ENCODE measurements at places on chromosomes 4 and X.

DNA sequence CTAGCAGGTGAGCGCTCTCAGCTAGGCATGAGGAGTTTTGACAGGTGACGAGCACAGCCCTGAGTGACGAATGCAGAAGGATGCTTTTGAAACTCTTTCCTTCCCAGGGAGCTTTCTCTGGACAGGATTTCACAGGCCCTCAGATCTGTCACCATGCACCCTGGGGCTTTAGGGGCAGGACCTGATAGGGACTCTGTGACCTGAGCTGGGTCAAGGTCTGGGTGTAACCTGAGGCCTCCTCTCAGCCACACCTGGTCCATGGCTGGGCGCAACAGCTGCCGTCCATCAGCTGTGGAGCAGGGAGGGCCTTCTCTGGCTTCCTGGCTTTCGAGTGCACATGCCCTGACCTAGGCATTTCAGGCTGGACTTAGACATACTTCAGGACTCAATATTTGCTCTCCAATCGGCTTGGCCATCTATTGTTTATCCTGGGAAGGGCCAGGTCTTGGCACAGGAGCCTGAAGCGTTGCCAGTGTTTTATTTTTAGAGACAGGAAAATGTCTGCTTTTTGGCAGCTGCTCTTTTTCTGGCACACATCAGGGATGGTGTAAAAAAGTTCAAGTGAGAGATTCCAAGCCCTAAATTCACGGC lies 56.4 kb downstream of the C4orf51 start:
- DNase-seq: no peak

GRCh38 chrX:114037515-114037914 lies 546.4 kb upstream of the HTR2C start:
- DNase-seq: no peak

- no peak for DNase-seq
Measured at GRCh38 chrX:16212024-16212423, 44.7 kb downstream of the MAGEB17 start.

DNA sequence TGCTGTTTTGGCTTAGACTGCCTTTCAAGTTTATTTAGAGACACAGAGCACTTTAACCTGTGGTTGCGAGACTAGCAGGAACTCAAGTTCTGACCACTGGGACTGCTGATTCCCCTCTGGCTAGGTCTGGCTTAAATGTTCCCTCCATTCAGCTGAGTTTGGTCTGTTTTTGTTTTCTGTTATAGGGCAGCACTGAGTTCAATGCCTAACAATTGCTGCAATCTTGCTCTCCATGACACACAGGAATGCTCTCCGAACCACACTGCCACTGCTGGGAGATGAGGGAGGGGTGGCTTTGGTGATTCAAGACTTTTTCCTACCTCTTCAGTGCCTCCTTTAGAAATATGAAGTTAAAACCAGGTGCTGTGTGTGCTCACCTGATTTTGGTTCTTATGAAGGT lies 106.3 kb upstream of the EOLA2 start:
- no peak for DNase-seq

- no peak for DNase-seq
Measured at GRCh38 chr4:100509386-100509785, 8.4 kb downstream of the EMCN start.

- no peak for DNase-seq
Measured at GRCh38 chr4:181566490-181566889, 676.7 kb upstream of the TENM3 start.

DNA sequence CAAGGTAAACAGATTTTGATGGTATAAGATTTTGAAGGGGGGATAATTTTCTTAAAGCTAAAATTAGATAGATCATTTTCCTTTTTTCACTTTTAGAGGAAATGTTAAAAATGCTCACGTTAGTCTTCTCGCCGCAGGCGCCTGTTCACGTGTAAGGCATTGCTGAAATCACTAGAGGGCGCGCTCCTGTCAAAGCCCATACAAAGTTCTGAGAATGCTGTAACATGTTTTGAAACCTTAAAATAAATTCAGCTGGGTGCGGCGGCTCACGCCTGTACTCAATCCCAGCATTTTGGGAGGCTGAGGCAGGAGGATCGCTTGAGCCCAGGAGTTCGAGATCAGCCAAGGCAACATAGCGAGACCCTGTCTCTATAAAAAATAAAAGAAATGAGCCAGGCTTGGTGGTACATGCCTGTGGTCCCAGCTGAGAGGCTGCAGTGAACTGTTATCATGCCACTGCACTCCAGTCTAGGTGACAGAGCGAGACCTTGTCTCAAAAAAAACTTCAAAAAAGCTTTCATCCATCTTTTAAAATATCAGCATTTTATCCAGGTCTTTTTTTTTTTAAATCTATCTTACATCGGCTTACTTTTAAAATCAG lies 138.0 kb downstream of the RBMX2 start:
- DNase-seq: peak; percentile 12

DNA sequence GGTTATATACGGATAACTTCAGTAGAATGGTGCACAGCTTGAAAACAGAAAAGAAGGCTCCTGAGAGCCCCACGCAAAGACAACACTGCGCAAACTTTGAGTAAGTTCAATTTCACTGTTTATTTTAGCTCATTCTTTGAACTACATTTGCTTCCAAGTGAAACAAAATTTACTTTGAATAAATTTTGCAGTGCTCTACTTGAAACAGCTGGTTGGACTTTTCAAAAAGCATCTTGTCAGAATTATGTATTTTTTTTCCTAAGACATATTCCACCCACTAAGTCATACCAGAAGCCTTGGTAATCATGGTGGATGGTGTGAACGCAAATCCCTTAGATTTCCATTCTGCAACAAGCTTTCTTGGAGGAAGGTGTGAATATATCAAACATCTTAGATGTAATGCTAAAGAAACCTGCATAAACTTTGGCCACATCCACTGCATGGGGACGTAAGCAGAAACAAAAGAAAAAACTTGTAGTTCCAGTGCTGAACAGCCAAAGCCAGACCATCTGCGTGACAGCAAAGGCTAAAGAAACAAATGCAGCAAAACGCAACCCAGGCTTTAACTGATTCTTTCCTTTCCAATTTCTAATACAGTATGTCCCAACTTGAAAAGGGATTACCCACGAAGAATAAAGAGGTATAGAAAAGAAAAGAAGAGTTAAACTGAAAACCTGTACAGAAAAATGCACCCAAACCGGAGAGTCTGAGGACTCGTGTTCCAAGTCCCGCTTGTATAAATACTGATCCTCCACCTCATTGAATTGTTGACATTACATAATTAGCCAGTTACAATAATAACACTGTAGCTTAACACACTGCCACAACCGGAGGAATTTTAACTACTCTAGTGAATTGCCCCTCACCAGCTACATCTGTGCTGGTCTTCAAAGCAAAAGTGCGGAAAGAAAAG lies 90.9 kb downstream of the SH3RF1 start:
- DNase-seq: no peak

DNA sequence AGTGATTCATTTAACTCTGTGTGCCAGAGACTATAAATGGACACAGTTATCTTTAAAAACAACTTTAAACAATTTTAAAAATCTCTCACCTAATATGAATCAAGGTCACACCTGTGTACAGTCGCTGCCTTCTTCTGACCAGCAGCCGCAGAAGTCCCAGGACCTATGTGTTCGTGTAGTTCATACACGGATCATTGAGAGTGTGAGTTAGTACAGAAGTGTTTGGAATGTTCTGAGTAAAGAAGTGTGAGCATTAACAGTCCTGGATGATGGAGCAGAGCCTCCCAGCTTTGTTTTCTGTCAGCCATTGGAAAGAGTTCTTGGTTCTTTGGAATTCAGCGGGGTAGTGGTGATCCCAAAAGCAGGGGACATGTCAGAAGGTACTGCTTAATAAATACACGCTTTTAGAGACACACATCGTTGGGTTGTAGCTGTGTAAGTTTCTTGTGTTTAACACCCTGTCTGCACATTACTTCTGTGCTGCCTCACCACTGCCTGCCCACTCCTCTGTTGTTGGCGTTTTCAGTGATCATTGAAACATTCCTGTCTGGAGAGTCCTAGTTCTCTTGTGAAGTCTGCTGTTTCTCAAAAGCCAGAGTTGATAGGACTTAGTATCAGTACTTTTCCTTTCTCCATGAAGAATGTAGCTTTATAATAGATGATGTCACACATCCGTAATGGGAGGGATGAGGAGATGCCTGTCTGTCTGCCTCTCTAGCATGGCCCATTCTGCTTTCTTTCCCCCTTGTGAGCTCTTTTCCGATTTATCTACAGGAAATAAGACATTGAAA lies 90.6 kb downstream of the PTTG2 start:
- no peak for DNase-seq

GRCh38 chr4:181646864-181647263 lies 596.3 kb upstream of the TENM3 start:
- DNase-seq: no peak

DNA sequence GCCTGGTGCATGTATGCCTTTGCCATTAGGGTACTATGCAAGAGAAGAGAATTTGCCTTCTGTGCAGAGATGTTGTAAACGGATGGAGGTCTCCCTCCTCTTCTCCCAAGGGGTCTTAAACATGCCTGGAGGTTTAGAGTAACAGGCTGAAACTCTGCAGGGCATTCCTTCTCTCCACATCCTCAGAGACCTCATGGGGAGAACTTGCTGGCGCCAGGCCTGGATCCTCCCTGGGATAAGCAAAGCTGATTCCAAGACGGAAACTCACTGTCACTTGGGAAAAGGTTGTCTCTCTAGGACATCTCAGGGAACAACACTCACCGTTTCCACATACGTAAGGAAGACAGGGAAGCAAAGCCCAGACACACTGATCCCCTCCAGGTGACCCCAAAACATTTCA lies 76.9 kb upstream of the GPM6B start:
- peak; percentile 33 for DNase-seq

DNA sequence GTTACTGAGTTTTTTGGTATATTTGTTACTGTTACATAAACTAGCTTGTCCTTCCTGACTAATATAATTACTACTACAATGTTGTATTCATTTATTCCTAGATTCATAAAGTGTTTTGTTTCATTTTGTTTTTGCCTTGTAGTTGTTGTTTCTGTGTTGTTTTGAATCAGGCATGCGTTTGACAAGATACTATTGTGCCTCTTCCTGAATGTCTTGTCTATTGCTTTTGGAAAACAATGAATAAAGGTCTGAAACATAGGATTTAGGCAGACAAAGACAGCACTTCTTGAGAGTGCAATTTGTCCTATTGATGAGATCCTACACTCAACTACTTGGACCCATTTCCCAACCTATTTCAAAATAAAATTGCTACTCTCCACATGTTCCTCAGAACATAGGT lies 630.4 kb upstream of the BOD1L1 start:
- no peak for DNase-seq

GRCh38 chr4:173498023-173498422 lies 32.0 kb downstream of the HAND2 start:
- no peak for DNase-seq

GRCh38 chr4:82901183-82901718 lies 716 bp downstream of the THAP9 start:
- no peak for DNase-seq

- DNase-seq: no peak
Measured at GRCh38 chr4:40546506-40546905, 83.2 kb downstream of the RBM47 start.

DNA sequence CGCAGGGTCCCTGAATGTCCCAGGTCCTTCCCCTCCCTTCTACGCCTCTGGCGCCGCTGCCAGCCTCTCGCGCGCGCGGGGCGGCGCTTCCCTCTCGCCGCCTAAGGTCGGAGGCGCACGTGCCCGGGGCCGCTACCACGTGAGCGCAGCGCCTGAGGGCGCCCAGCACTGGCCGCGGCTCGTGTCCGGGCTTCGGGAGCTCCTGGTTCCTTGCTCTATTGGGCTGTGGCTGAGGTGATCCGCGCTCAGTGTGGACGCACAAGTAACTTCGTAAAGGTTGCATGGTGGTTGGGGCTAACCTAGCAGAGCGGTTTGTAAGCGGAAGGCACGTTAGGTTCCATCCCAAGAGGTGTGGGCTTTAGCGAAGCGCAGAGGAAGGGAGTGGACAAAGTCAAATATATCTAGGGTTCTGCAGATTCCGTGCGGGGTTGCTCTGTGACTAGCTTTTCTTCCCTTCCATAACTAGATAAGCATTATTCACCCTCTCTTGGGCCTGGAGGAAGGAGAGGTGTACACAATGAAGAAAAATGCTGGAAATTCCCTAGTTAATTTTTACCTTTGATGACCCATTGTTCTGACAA lies 1.8 kb downstream of the TLL1 start:
- peak; percentile 10 for DNase-seq

GRCh38 chr4:175559126-175559525 lies 252.9 kb downstream of the GPM6A start:
- DNase-seq: no peak

GRCh38 chr4:8260656-8261111 lies 8.9 kb upstream of the HTRA3 start:
- DNase-seq: no peak

GRCh38 chr4:830601-831482 lies 4.9 kb upstream of the CPLX1 start:
- no peak for DNase-seq

GRCh38 chr4:74009307-74009706 lies 10.8 kb upstream of the CXCL5 start:
- no peak for DNase-seq

GRCh38 chrX:29496636-29497180 lies 718.7 kb upstream of the MAGEB2 start:
- DNase-seq: no peak

DNA sequence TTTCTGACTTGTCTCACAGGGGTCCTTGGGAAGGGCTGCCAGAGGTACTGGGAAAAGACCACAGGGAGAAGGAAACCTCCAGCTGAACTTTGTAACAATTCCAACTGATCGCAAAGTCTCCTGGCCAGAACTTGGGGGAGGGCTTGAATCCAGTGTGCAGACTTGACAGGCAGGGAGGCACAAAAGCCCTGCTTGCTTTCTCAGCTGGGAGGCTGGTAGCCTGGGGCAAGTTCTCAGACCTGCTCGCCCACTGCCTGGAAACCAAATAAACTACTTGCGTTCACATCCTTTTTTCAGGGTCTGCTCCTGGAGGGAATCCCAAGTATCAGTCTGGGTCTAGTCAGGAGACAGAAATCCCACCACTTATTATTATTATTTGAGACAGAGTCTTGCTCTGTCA lies 48.0 kb upstream of the CASK start:
- no peak for DNase-seq

DNA sequence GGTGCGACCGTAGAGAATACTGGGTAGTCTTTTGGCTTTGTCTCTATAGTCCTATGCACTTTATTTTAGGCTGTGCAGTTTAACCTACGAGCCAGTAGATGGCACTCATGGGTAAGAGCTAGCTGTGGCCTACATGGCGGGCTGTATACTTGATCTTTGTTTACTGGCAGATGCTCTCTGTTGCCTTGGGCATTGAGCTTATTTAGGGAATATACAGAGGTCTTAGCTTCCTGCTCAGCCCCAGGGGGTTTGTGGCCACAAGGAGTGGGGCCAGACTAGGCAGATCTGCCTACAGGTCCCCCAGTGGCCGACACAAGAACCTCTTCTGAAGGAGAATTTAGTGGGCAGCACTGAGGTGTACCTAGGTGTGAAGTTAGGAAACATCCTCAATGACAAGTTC lies 227.6 kb upstream of the HDX start:
- no peak for DNase-seq

DNA sequence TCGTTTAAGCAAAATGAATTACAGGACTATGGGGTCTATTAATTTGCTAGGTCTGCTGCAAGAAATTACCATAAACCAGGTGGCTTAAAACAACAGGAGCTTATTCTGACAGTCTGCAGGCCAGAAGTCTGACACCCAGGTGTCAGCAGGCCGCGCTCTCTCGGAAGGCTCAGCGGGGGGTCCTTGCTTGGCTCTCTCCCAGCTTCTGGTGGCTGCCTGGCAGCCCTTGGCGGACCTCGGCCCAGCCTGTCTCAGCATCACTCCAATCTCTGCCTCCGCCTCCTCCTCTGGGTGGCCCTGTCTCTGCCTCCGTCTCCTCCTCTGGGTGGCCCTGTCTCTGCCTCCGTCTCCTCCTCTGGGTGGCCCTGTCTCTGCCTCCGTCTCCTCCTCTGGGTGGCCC lies 580.5 kb upstream of the FAT1 start:
- no peak for DNase-seq

GRCh38 chr4:75498041-75498440 lies 16.2 kb downstream of the RCHY1 start:
- no peak for DNase-seq
